Right kidney (tissue), 9 donors: ENCODE measurements at places on chromosomes 1 and 21.
A peak's percentile ranks its signal among the peaks of the same experiment; 100 is the strongest.

GRCh38 chr1:55088413-55088812 lies 49.1 kb downstream of the PCSK9 start:
- DNase-seq, result no peak

DNA sequence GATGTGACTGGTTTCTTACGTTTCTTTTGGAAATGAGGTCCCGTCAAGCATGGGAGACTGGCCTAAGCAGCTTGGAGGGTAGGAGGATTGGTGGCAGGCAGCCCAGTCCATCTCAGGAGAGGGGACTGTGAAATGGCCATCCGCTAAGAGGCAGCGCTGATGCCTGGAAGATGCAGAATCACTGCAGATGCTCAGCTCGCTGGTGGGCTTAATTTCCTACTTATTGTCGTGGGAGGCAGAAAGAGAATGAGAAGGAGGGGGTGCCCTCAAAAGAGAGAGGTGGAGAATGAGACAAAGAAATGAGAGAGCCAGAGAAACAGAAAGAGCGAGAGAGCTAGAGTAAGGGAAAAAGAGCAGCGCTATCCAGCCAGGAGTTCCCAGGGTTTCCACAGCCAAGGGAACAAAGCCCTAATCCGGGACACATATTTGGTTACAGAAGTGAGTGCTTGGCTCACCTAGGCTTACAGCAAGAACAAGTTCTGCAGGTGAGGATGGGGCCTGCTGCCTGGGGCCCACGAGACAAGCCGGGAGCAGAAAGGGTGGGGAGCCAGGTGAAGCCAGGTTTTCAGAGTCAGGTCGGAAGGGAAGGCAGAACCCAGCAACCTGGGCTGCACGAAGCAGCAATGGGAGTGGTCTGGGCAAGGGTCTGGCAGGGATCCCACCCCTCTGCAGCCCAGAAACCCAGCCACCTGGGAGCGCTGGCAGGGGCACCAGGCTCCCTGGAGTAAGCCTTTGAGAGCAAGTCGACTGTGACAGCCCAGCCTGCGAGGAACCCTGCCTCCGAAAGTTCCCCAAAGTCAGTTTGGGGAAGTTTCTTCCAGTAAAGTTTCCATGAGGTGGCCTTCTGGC lies 5.8 kb downstream of the ECE1 start:
- DNase-seq, result no peak

DNA sequence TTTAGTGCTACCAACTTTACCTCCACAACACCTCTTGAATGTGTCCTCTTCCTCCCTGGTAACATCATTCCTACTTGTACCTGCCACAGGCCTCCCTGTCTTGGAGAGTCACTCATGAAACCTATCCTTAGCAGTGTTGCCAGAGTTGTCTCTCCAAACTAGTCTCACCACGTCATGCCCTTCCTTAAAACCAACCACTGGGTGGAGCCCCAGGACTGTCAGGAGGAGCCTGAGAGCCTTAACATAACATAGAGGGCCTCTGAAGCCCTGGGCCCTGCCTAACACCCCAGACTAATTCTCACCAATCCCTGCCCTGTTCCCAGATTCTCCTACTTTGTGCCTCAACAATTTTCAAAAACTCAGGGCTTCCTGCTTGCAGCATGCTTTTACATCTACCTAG lies 65.3 kb downstream of the ZNF697 start:
- DNase-seq, result peak; percentile 44

DNA sequence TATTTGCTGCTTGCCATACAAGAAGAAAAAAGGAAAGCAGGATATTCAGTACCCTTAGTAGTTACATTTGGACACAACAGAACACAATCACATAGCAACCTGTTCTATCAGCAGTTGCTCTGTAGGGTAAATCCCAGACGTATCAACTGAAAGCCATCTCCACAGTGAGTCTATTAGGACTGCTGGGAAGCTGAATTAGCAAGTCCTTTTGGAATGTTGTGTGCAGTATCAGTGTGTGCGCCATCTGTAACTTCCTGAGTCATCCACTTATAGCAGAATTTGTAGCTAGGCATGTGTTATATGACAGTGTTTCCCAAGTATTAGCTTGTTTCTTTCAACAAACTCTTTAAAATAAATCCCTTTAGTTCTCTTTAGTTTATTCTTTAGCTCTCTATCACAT lies 21.3 kb downstream of the CCDC30 start:
- DNase-seq, result no peak

DNA sequence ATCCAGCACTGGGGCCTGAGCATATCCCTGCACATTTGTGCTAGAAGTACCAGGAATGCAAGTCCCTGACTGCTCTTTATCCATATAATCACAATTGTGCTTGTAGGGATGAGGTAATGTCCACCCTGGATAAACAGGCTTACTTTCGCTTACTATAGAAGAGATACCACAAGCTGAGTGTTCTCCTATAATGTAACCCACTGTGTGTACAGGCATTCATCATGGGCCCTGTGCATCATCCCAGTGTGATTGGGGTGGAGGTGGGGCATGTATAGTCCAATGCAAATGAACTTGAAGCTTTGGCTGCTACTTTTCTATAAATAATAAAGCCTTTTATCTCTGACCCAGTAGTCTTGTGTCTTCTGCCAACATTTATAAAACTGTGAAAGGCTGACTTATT lies 69.3 kb downstream of the MAN1A2 start:
- DNase-seq, result no peak

- no peak for DNase-seq
Observed at GRCh38 chr1:215878128-215878527, 311.0 kb downstream of the KCTD3 start.

DNA sequence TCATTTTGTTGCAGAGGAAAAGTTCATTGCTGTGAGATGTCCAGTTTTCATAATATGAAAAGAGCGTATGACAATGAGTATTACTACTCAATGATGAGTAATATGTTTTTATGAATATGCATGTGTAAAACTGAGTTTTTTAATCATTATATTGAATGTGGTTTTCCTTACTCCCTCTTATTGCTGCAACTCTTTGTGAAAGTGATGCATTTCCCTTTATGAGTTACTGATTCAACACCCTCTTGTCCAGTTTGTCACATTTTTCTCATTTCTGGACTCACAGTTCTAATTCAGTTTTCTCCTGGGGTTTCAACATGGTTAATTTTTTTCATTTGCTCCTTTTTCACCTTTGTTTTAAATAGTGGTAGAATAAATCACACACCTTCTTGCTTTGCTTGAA lies 35.2 kb upstream of the KCNJ15 start:
- no peak for DNase-seq

DNA sequence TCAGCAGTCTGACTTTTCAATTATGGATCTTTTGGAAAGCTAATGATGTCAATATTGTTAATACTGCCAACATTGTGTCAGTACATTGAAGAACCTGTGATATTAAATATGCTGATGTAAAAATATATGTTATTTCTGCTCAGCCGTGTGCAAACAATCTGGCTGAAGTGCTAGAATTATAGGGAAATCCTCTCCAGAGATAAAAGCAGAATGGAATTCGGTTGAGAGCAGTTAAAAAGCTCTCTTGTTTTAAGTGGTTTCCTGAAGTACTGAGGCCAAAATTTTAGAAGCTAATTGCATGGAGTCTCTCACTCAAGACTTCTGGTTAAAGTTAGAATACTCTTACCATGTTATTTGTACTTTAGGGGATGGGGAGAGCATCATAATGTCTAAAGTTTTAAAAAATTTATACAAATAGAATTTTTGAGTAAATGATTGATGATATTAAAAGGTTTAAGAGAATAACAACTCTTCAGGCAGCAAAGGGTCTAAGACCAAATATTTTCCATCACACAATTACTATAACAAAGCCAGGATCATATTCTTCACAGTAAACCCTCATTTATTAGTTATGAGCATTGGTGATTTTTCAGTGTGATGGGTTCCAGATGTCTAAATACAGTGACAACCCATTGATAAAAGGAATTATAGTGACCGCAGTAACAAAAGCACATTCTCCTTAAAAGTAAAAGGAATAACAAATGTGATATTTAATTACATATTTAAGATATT lies 834.2 kb upstream of the CXADR start:
- DNase-seq, result no peak

- DNase-seq, result peak; percentile 45
Observed at GRCh38 chr1:54857746-54858561, 29.0 kb downstream of the DHCR24 start.

GRCh38 chr1:37558411-37558810 lies 1.7 kb downstream of the DNALI1 start:
- no peak for DNase-seq
